Neural progenitor cell (in vitro differentiated cells): ENCODE measurements at places on chromosomes 11 and 22.

DNA sequence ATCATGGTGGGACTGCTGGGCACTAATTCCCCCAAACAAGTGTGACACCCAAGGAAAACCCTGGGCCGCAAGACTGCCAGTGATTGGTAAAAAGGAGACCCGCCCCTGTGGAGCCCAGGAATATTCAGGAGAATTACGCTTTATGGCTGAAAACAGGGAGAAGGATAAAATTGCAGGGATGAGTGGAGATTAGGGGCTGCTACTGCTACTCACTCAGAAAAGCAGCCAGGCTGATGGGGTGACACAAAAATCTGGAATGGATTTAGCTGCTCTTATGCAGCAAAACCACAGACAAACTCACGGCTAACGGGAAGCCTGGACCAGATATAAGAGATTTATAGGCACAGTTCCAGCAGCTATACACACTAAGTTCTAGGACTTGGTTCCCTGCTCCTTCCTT is 4.4 kb upstream of the FBXO3 start:
- H3K27me3 ChIP-seq, result peaks cover 20% of the 10 kb centered on the region
- no peak overlapping the region for H3K27ac ChIP-seq
- peaks cover 32% of the 10 kb centered on the region for H3K4me1 ChIP-seq
- H3K4me3 ChIP-seq, result no peak overlapping the region
- peak; percentile 33 for DNase-seq
- no peaks in the 10 kb centered on the region for H3K36me3 ChIP-seq

DNA sequence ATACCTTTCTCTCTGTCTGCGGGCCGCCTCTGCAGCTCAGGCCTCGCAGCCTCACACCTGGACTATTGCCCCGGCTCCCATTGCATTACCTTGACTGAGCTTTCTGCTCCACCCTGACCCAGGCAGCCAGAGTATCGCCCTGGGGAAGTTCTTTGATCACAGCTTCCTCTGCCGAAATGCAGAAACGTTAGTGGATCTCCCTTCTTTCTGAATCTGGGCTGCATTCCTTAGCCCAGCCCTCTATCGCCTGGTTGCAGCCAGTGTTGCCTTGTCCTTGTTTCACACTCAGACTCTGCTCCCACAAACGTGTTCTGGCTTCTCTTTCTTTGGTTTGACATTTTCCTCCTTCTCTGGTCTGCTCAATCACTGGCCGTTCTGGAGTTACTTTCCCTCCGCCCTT is 195.7 kb downstream of the ADAMTS15 start:
- no peaks in the 10 kb centered on the region for H3K27me3 ChIP-seq
- H3K27ac ChIP-seq, result no peak overlapping the region
- no peak overlapping the region for H3K4me3 ChIP-seq
- DNase-seq, result peak; percentile 12

DNA sequence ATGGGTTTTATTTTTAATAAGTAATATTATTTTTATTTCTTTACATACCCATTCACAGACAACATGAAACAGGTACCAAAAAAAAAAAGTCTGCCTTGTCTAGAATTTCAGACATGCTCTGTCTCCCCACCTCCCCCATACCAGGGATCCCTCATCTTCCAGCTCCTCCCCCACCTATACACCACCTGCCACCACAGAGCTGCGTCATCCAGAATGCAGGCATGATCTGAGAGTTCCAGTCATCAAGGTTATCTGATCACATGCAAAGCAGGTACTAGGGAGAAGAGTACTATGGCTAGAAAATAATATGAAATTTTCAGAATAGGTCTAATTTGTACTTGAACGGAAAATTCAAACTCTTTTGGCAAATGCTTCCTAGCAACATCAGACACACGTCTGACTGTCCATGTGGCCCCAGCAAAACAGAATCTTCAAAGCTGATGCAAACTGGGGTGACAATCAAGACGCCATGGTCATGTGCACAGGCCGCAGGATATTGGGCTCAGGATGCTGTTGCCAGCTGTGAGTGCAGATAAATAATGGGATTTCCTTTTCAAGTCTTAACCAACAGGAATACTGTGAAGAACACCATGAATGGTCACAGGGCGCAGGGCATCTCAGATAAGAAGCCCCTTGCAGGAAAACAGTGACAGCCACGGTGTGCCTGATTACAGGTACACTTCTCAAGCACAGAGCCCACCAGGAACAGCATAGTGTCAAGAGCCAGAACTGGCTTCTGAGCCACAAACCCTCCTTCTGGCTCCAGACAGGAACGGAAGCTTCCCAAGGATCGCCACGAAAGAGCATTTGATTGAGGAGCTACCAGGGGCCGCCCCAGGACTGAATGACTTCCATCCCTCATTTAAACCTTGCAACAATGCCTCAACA is 169.5 kb downstream of the EFCAB6 start:
- H3K36me3 ChIP-seq, result no peaks in the 10 kb centered on the region
- no peaks in the 10 kb centered on the region for H3K27me3 ChIP-seq
- no peaks in the 10 kb centered on the region for H3K4me1 ChIP-seq
- H3K4me3 ChIP-seq, result no peak overlapping the region
- H3K27ac ChIP-seq, result no peak overlapping the region

GRCh38 chr11:126202646-126203359 is 8.6 kb downstream of the RPUSD4 start:
- H3K4me3 ChIP-seq, result no peak overlapping the region
- no peak overlapping the region for H3K27ac ChIP-seq
- H3K4me1 ChIP-seq, result no peaks in the 10 kb centered on the region

DNA sequence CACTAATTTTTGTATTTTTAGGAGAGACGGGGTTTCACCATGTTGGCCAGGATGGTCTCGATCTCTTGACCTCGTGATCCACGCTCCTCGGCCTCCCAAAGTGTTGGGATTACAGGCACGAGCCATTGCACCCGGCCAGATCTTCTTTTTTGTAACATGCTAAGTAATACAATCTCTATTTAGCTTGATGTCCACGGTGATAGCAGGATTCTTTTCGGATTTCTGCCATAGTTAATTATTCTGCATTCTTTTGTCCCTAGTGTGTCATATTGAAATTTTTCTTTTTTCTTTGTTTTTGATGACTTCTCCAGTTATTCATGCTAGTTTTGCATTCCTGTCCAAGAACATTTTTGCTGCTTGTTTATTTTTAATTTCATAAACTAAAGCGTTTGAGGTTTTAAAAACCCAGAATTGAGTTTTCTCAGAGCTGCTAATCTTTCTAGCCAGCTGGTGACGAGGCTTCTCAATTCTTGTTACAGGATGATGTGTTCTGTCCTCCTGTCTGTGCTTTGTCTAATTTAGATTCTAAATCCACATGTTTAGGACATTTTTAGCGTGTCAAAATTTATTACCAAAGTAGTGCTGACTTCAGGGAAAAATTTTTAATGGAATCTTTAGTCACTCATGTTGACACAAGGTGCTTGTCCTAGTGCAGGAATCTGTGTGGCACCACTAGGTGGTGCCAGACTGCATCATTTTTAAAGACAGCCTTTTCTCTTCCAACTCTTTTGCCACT is 21.8 kb downstream of the NF2 start:
- no peaks in the 10 kb centered on the region for H3K4me1 ChIP-seq
- no peak overlapping the region for H3K4me3 ChIP-seq
- no peaks in the 10 kb centered on the region for H3K27me3 ChIP-seq
- H3K27ac ChIP-seq, result no peak overlapping the region
- no peaks in the 10 kb centered on the region for H3K36me3 ChIP-seq

GRCh38 chr11:92154110-92154509 is 70.5 kb upstream of the FAT3 start:
- DNase-seq, result no peak
- no peak overlapping the region for H3K27ac ChIP-seq
- no peaks in the 10 kb centered on the region for H3K27me3 ChIP-seq

- no peak overlapping the region for H3K4me3 ChIP-seq
- no peak overlapping the region for H3K27ac ChIP-seq
- H3K4me1 ChIP-seq, result peaks cover 7% of the 10 kb centered on the region
- no peaks in the 10 kb centered on the region for H3K27me3 ChIP-seq
- DNase-seq, result no peak
Observed at GRCh38 chr11:73244589-73245240, 26.6 kb downstream of the P2RY2 start.
